ENCODE measurements at places on chromosomes 11 and 22.

DNA sequence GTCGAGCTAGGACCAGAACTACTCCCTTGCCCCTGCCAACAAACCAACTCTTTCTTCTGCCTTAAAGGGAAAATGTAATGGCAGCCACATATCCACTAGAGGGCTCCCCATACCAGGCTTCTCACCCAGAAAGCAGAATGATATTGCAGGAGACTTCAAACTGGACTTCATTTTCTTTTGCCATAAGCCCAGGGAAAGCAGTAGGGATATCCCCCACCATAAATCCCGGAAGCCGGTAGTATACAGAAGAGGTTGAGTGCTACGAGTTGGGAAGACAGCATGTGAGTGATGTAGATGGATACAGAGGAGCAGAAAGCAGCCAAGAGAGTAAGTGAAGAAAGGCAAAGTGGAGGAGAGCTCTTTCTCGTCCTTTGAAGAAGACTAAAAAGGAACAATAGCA, 12.1 kb downstream of the PLAAT5 start:
- DNase-seq: peak; percentile 61

- no peak for DNase-seq
Observed at GRCh38 chr22:23245045-23245798, 64.9 kb downstream of the BCR start.

- no peak for DNase-seq
Observed at GRCh38 chr22:45478108-45478771, 24.4 kb upstream of the FBLN1 start.

GRCh38 chr11:120011836-120012235, 126.1 kb downstream of the TRIM29 start:
- DNase-seq: no peak

GRCh38 chr11:6968816-6969215, 42.6 kb downstream of the ZNF215 start:
- DNase-seq: no peak

DNA sequence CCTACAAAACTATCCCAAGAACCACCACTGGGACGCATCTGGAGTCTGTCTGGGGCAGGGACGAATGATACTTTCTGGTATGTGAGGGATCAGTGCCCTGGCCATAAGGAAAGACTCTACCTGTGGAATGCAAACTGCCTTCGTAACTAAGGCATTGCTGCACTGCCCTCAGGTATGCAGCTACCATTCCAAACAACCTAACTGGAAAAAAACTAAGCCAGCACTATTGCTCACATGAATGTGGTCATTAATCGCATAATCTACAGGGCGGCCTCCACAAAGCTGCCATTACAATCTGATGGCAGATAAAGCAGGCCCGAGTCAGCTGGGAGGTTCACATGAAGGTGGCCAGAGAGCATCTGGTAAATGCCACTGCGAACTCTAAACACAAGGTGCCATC, 3.9 kb downstream of the PACSIN2 start:
- DNase-seq: no peak

DNA sequence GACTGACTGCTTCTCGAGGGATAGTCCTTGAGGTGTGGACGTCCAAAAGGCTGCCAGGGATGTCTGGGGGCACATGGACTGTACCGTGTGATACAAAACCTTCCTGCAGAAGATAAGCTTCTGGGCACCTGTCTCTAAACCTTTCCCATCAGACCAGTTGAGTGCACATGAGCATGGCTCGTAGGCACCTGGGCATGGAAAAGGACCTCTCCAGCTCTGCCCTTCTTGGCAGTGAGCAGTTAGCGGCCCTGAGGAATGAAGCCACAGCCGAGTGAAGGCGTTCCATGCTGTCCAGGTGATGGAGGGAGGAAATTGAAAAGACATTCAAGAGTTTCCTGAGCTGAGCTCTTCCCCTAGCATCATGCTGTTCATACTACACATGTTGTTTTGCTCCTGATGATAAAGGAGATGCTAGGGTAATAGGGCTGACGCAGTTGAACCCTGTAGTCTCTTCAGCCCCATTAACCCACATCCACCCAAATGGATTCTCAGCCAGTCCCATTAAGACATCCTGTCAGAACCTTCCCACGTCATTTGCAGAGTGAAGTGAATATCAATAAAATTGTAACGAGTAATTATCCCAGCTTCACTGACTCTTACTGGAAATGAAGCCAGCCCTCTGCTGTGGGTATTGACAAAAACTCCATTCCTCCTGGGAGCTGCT, 138.6 kb downstream of the KIRREL3 start:
- DNase-seq: no peak

DNA sequence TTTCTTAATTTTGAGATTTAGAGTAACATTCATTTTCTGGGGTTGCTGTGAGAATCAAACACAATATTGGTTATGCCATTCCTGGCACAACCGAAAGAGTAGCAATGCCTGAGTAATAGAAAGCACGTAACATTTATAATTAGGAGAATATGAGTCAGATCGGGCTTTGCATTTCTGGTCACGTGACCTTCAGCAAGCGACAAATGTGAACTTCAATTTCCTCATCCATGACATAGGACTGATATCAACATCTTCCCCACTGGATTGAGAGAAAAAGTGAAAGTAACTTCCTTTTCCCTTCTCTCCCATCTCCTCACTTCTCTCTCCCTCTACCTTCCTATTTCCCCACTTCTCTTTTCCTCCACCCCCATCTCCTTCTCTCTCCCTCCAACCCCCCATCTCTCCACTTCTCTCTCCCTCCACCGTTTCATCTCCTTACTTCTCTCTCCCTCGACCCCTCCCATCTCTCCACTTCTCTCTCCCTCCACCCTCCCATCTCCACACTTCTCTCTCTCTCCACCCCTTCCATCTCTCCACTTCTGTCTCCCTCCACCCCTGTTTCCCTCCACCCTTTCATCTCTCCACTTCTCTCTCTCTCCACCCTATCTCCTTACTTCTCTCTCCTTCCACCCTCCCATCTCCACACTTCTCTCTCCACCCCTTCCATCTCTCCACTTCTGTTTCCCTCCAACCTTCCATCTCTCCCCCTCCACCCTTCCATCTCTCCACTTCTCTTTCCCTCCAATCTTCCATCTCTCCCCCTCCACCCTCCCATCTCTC, 33.5 kb upstream of the CAT start:
- DNase-seq: no peak

DNA sequence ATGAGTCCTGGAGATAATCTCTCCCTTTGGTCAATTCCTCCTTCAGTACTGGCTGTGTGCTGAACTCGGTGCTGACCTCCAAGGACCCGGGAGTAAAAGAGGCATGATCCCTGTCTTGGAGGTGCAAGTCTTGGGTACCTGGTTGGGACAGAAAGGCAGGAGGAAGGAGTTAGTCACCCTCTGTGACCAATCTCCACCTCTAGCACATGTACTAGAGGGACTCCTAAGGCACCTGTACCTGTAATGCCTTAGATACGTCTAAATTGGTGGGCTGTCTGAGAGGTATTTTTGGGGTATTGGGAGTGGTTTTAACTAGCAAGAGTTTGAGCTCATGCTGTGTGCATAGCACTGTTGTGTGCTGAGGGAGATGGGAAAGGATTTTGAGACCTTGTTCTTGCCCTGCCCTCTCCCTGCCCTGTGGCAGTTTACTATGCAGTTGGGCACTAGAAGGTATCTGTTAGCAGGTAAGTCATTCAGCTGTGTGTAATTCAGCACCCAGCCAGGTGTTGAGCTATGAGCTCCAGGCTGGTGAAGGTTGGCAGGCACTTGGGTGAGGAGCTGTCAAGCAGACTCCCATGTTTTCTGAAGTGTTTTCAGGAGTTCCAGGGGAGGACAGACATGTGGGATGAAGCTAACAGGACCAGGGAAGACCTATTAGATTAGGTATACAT, 2.5 kb downstream of the PANX1 start:
- no peak for DNase-seq

DNA sequence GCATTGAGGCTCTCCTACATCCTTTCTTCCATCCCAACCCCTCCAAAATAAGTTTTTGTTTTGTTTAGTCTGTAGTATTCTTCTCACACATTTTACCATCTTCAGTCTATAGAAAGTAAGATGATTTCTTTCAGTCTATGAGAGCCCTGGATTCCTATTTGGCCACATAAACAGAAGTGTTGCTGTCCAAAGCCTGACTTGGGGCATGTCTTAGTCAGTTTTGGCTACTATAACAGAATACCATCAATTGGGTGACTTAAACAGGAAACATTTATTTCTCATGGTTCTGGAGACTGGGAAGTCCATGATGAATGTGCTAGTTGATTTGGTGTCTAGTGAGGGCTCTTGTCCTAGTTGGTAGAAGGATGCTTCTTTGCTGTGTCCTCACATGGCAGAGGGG, 146.8 kb upstream of the DDI1 start:
- no peak for DNase-seq

GRCh38 chr11:86151174-86152005, 82.5 kb upstream of the PICALM start:
- no peak for DNase-seq

GRCh38 chr11:58451585-58451984, 9.5 kb upstream of the OR5B12 start:
- no peak for DNase-seq

- DNase-seq: no peak
Observed at GRCh38 chr22:48941903-48942575, 885.6 kb downstream of the BRD1 start.

GRCh38 chr11:72497731-72498130, 63.4 kb upstream of the CLPB start:
- no peak for DNase-seq

GRCh38 chr11:554428-555226, 5.9 kb downstream of the LMNTD2 start:
- DNase-seq: peak; percentile 73

DNA sequence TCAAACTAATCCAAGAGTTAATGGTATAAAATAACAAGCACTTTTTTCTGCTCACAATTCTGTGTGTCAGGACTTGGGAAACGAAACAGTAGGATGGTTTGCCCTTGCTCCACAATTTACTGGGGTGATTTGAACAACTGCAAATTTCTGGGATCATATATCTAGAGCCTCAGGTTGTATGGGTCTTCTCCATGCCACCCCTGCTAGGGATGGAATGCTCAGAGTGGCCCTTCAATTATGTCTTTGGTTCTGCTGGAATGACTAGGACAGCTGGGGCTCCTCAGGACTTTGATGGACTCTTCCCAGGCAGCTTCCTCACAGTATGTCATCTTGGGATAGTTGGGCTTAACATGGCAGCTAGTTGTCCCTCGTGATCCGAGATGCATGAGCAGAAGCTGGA, 223.0 kb upstream of the ANO5 start:
- no peak for DNase-seq

Measured in central memory CD4-positive, alpha-beta T cell (primary cell).